Osteoblast (primary cell): ENCODE measurements at places on chromosomes 7 and 10.

DNA sequence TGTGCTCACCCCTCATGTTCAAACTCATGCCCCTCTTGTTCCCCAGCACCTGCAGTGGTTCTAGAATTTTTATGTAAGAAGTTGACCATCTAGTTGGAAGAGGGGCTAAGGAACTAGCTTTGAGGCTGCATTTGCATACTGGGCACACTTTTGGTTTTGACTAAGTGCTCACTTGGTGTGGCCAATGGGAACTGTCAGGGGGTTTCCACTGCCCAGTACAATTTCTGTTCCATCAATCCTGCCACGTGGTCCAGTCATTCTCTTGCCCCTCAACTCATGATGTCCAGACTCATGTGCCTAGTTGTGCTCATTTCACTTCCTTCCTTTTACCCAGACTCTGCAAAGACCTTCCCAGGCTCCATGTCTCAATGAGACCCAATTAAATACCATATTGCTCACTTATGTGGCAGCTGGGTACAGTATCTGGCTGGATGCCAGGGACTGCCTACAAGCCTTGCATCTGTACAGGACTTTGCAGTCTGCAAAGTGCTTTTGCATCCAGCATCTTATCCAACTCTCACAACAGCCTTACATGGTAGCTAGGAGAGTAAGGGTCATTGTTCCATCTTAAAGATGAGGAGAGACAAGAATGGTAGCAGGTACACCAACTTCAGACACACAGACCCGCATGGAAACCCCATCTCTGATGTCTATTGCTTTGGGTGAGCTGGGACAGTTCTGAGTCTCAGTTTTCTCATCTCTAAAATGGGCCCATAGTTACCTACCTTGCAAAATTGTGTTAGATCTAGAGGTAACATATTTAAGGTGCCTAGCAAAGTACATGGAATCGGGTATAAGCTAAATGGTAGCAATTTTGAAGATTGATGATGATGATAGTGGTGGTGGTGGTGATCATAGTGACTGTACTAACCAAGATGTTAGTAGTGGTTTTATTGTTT lies 30.1 kb upstream of the KCNMA1 start:
- DNase-seq, result no peak

- DNase-seq, result no peak
These were observed 1.7 kb downstream of the AKR1C4 start for GRCh38 chr10:5198386-5198785.

DNA sequence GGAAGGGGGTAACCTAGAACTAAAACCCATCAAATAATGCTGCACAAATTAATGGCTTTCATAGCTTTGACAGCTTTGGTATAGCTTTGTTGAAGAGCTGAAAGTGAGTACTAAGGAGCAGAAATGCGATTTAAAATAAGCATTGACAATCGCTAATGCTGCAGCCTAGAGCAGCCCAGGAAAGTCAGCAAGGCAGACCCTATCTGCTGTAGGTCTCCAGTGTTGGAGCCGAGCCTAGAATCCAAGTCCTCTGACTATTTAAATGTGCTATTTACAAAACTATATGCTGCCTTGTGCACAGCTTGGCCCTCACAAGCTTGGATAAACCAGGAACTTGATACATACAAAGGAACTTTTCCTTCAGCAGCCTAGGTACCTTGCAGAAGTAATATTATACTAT lies 64.9 kb upstream of the ASAH2 start:
- DNase-seq, result no peak

DNA sequence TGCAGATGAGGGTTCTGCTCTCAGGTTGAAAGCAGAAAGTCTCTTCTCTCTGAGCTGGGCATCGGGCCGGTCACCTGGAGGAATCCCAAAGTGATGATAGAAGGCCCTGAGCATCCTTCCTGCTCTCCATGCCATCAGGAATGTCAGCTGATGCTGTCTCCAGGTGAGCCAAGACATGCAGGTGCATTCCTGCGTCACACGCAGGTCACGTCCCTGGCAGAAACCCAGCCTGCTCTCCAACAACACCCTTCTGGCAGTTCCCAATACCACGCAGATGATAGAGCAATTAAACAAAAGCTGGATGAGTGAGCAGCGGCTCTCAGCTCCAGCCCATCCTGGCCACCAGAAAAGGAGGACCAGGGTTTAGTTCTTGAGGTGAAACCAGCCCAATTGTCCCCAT lies 6.9 kb upstream of the WIPI2 start:
- DNase-seq, result no peak

DNA sequence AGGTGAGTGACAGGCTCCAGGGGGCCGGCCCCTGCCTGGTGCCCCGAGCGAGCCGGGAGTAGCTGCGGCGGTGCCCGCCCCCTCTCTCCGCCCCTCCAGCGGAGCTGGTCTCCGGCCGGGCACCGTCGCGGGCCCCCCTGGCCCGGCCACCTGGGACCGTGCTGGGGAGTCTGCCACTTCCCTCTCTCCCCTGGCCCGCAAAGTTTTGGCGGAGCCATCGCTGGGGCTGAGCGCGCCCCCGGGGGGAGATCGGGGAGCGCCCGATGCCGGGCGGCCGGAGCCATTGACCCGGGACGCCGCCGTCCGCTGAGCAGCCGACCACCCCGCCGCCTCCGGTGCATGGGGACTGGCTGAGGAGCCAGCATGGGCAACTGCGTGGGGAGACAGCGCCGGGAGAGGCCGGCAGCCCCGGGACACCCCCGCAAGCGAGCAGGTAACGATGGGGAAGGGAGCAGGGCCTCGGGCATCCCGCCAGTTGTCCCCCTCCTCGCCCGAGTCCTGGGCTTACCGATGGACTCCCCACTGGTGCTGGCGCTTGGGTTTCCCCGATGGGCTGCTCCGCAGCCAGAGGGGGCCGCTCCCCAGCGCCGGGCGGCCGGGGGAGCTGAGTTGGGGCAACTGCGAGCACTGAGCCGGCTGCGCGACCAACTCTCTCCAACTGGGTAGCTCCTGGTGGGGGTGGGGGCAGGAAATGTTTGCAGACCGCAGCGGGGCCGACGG lies at the start of gene UBTD1:
Gene UBTD1, plus strand, starts transcription at position 84 of the 720 bp plus-strand sequence. Its CDS starts 280 bp downstream, at position 364.
- DNase-seq, result peak; percentile 93

- no peak for DNase-seq
These were observed 34.2 kb downstream of the SEMA3C start for GRCh38 chr7:80884511-80885195.

DNA sequence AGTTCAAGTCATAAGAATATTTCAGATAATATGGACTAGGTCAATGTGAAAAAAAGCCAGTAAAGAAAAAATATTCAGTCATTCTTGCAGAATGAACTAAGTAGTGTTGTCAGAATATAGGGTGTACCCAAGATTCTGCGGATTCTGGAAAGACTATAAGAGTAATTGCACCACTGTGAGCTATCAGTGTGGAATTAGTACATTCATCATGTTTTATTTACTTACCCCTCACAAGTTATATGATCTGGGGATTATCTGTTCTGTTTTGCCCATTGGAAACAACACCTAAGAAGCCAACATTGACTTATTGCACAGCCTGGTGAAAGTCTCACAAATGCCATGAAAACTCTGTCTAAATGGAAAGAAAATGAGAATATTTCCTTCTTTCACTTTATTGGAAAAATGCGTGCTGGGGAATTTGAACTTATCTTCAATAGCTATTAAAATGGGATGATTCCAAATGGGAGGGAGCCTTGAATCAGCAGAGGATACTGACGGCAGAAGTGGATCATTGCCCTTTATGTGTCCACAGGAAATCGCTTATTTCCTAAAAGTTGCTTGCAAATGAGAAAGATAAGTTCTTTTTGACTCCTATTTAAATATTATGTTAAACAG lies 563.3 kb upstream of the POM121L12 start:
- no peak for DNase-seq

GRCh38 chr10:129442866-129443265 lies 24.2 kb upstream of the MGMT start:
- DNase-seq, result no peak

- no peak for DNase-seq
These were observed 45.8 kb downstream of the YKT6 start for GRCh38 chr7:44246396-44247113.

DNA sequence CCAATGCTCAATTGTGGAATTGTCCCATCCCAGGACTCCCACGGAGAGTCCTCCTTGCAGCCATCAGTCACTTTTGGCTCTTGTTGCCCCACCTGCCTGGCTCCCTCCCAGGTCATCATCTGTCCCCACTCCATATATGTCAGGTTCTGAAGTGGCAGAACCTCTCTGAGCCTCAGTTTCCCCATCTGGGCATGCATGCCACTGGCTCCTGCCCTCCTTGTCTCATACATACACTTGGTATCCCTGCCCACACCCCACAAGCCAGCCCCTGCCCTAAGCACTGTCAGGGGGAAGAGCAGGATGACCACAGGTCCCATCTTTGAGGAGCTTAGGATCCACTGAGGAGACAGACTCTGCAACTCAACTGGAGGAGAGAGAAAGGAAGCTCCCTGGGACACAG lies 156.9 kb downstream of the GRID1 start:
- peak; percentile 30 for DNase-seq

DNA sequence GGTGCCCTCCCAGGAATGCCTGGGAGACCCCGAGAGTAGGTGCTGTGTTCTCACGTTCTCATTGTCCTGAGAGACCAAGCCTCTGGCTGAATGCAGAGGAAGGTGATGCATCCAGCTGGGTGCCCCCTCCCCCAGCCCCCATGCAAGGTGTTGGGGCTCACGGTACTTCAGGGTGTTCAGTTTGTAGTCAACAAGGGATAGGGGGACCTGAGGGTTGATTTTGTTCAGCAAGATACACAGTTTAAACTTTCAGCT lies 60.4 kb upstream of the DUSP5 start:
- no peak for DNase-seq

DNA sequence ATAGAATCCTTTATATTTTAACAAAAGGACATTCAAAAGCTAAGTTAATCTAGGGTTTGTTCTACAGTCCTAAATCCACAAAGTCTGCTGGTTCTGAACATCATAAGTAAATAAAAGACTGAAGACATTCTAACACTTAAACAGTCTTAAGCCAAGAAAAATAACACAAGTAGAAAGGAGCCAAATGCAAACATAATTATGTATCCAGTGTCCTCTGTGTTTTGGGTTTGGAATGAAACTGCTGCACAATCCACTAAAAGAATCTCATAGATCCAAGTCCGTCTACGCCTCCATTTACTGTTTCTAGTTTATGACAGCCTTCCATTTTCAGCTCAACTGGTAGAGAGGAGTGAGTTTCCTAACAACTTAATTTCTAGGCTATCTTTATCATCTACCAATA lies 623.6 kb upstream of the FZD8 start:
- no peak for DNase-seq

GRCh38 chr7:106126170-106126938 lies 14.2 kb upstream of the SYPL1 start:
- DNase-seq, result no peak

GRCh38 chr10:46268076-46268881 lies 18.5 kb upstream of the ANTXRL start:
- no peak for DNase-seq

DNA sequence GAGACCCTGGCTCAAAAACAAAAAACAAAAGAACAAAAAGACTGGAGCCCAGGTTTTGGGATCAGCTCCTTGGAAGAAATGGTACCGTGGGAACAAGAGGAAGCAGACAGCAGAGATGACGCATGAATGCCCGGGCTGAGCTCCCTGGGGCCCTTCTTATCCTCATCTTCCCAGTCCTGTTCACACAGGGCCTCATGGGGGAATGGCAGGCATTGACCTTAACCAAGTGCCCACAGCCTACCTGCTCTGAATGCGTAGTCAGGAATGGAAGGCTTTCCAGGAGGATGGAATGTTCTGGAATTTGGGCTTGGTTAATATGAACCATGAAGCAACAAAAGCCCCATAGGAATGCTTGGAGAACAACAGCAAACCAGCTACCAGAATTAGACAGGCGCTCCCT lies 154.7 kb downstream of the PRPF18 start:
- DNase-seq, result no peak

DNA sequence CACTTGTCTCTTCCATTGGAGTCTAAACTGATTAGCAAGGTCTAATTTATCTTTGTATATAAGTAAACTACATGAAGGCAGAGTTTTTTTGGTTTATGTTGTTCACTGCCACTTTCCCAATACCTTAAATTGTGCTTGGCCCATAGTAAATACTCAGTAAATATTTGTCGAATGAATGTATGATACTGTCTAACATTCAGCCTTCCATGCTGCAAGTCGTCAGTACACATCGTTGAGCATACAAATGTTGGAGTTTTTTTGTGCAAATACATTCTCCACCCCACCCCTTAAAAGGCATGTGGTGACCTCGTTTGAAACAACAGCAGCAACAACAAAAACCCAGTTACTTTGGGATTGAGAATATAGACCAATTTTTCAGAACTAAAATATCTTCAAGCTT lies 17.4 kb upstream of the IGF2BP3 start:
- DNase-seq, result no peak

GRCh38 chr7:100019908-100020307 lies 4.5 kb downstream of the ZKSCAN1 start:
- DNase-seq, result no peak

DNA sequence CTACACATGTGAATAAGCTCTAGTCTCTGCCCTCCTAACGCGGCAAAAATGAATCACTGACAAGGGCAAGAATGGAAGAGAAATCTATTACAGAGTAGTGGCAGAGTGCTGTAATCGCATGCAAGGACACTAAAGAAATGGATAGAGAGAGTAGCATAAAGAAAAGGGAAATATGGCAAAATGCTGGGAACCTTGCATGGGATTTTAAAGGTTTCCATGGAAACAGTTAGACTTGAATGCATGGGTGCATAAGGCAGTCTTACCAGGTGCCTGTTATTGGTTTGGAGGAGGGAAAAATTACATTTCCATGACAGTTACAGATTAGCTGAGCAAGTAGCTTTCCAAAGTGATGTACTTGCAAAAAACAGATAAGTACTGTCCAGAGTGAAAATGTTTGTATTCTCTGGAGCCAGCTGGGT lies 233.4 kb downstream of the PTN start:
- peak; percentile 54 for DNase-seq

- peak; percentile 99 for DNase-seq
These were observed 3.0 kb downstream of the SMARCD3 start for GRCh38 chr7:151245360-151246101.

DNA sequence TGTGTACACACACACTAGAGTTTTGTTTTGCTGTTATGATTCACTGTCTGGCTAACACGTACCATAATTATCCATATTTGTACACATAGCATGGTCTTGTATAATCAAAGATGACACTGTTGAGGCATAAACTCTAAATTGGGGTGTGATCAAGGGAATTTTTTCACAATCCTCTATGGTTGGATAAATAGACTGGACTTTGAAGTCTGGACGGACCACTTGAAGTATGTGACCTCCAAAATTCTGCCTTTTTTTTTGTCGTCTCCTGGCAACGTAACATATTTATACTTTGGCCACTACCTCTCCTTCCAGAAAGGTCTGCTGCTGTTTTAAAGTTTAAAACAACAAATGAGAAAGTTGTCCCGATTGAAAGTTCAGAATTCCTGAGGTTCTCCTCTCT lies 193.4 kb downstream of the CACNB2 start:
- DNase-seq, result no peak

DNA sequence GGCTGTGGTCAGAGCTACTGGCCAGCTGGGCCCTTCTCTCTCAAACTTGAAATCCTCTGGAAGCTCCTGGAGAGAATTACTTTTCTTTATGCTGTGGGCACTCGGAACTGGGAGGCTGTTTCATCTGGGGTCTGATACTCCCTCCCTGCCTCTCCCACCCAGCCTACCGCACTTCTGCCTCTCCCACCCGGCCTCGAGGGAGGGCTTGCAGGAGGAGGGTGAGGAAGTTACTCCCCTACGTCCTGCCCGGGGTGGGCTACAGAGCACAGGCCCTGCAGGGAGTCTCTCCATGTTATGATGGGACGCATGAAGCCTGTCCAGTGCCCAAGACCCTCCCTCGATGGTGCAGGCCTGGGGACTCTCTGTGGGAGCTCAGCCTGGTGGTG lies 584.6 kb upstream of the MKI67 start:
- DNase-seq, result no peak

- no peak for DNase-seq
These were observed 258.0 kb upstream of the SEMA3A start for GRCh38 chr7:84452618-84453017.

- DNase-seq, result no peak
These were observed 13.9 kb upstream of the TBATA start for GRCh38 chr10:70799124-70799523.
